Endodermal cell (in vitro differentiated cells): ENCODE measurements at places on chromosomes 7 and 10. TPM values are rescaled to one million over a fixed set of nuclear protein-coding genes. Genes with fewer than 3 reads are reported as not detected.
A peak's percentile ranks its signal among the peaks of the same experiment; 100 is the strongest.

Gene LDB3
- 0.11 and 0.50 TPM in 2 replicates for total RNA-seq

Gene DIP2C
- 12.3 to 15.1 TPM (median 13.0 TPM) in 3 replicates for total RNA-seq

Gene CPXM2
- 1.2 to 1.9 TPM (median 1.7 TPM) in 3 replicates for total RNA-seq

Gene UPK3B
- total RNA-seq, result 0.93 to 2.3 TPM (median 1.1 TPM) in 3 replicates

Gene OPALIN
- total RNA-seq, result not detected in 2 replicates

Gene TAS2R41
- total RNA-seq, result not detected in 3 replicates

Gene AGAP9
- total RNA-seq, result 10.6 and 14.4 TPM in 2 replicates

DNA sequence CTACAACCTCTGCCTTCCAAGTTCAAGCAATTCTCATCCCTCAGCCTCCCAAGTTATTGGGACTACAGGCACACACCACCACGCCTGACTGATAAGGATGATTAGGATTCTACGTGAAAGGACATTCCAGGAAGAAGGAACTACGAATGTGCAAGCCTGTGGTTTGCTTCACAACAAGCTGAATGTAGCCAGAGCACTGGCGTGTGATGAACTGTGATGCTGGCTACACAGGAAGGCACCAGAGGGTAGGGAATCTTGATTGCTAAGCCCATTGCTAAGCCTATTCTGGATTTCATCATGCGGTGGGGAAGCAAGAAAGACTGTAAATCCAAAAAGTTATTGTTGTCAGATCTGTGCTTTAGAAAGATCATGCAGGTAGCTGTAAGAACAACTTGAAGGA, 72.3 kb upstream of the SRRM3 start:
- no peak overlapping the region for H3K27ac ChIP-seq
- no peaks in the 10 kb centered on the region for H3K4me1 ChIP-seq
- H3K4me3 ChIP-seq, result no peak overlapping the region
- DNase-seq, result no peak

DNA sequence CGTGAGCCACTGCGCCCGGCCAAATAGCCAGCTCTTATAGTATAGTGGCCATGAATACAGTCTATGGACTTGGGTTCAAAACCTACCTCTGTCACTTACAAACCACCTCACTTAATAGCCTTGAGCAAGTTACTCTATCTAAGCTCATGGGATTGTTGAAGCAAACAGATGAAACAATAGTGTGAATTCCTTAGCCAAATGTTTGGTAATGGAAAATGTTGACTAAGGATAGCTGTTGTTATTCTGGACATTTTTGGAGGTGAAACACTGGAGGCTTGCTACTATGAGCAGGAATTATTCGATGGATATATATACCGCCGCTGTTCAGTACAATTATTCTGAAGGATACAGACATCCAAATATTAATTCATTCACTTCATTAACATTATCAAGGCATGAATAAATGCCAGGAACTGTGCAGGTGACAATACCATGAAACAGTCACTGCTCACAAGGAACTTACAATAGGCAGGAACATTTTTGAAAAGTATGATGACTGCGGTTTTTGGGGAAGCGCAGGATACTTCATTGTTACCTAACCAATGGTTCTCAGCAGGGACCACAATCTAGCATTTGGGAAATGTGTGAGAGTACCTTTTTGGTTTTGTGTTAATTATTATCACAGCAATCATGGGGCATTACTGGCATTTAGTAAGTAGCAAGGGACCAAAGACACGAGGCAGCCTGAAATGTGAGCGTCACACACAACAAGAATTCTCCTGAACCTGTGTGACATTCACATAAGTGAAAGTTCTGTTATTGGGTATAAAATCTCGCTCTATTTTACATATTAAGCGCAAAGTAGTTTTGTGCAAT, 55.7 kb downstream of the CUBN start:
- no peak for DNase-seq
- H3K27ac ChIP-seq, result no peak overlapping the region
- no peaks in the 10 kb centered on the region for H3K36me3 ChIP-seq
- H3K4me1 ChIP-seq, result peaks cover 7% of the 10 kb centered on the region

DNA sequence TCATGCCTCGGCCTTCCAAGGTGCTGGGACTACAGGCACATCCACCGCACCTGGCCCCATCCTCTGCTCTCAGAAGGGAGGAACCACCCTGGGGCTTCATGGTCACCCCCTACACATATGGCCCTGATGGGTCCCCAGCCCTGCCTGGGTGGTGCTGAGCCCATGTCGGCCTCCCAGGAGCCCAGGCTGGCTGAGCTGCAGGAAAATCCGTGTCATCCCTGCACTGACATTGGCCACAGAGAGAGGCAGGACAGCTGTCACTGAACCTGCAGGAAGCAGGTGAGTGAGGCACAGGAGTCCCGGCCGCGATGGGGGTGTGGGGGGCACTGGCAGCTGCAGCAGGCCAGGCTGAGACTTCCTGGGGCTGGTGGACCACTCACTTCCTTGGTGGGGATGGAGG, 8.0 kb downstream of the GRIFIN start:
- H3K27ac ChIP-seq, result no peak overlapping the region
- H3K36me3 ChIP-seq, result no peaks in the 10 kb centered on the region
- H3K4me3 ChIP-seq, result no peak overlapping the region
- peak; percentile 47 for DNase-seq

- no peak for DNase-seq
- no peaks in the 10 kb centered on the region for H3K4me1 ChIP-seq
- no peak overlapping the region for H3K27ac ChIP-seq
These were observed 148.7 kb downstream of the ZMYND11 start for GRCh38 chr10:283916-284356.

- H3K27me3 ChIP-seq, result no peaks in the 10 kb centered on the region
- no peaks in the 10 kb centered on the region for H3K36me3 ChIP-seq
- no peak overlapping the region for H3K27ac ChIP-seq
- no peak overlapping the region for H3K4me3 ChIP-seq
- no peak for DNase-seq
- H3K4me1 ChIP-seq, result no peaks in the 10 kb centered on the region
These were observed 631.9 kb upstream of the FOXK1 start for GRCh38 chr7:4050126-4050660.

GRCh38 chr7:140136073-140136472, 40.7 kb downstream of the KDM7A start:
- H3K4me3 ChIP-seq, result no peak overlapping the region
- no peaks in the 10 kb centered on the region for H3K27me3 ChIP-seq
- H3K27ac ChIP-seq, result no peak overlapping the region
- DNase-seq, result no peak
- peaks cover 31% of the 10 kb centered on the region for H3K36me3 ChIP-seq
- H3K4me1 ChIP-seq, result no peaks in the 10 kb centered on the region

DNA sequence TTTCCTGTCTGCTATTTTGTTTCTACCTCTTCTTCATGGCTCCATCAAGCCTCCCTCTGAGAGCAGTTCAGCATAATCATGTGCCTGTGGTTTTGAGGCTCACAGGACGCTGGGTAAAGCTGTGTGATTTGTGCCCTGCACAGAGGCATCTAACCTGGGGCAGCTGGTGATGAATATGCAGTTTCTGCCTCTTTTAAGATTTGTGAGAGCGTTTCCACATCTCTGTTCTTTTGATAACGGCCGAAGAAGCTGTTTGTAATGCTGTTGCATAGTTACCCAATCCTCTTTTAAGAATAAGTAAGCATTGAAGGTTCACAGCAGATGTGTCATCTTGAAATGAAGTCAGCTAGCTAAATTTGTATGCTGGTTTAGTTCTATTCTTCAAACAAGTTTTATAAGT, 45.2 kb downstream of the PNLIPRP3 start:
- no peak for DNase-seq
- H3K4me1 ChIP-seq, result no peaks in the 10 kb centered on the region
- no peak overlapping the region for H3K4me3 ChIP-seq
- no peak overlapping the region for H3K27ac ChIP-seq
- no peaks in the 10 kb centered on the region for H3K27me3 ChIP-seq
- H3K36me3 ChIP-seq, result no peaks in the 10 kb centered on the region

GRCh38 chr7:110573862-110574528, 516.9 kb upstream of the LRRN3 start:
- no peaks in the 10 kb centered on the region for H3K27me3 ChIP-seq
- H3K27ac ChIP-seq, result no peak overlapping the region
- H3K4me1 ChIP-seq, result no peaks in the 10 kb centered on the region
- H3K36me3 ChIP-seq, result no peaks in the 10 kb centered on the region

DNA sequence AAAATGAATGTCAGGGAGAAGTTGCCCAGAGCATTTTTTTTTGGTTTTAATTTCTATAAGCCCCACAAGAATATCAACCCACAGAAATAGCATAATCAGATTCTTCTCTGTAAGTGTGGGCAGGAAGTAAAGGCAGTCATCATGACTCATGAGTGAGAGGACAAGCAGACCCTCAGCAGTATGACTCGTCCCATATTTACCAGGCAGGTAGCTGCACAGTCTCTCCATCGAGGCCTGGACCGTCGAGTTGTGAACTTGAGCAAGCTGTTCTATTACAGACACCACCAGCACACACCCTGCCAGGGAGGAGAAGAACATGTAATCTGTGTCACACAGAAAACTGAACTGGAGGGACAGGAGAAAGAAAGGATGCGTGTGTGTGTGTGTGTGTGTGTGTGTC, 37.8 kb downstream of the AOAH start:
- H3K36me3 ChIP-seq, result no peaks in the 10 kb centered on the region
- no peak overlapping the region for H3K4me3 ChIP-seq
- H3K4me1 ChIP-seq, result no peaks in the 10 kb centered on the region
- no peaks in the 10 kb centered on the region for H3K27me3 ChIP-seq
- DNase-seq, result no peak
- no peak overlapping the region for H3K27ac ChIP-seq

- no peak overlapping the region for H3K4me3 ChIP-seq
- H3K36me3 ChIP-seq, result no peaks in the 10 kb centered on the region
- no peaks in the 10 kb centered on the region for H3K4me1 ChIP-seq
- no peak for DNase-seq
These were observed 9.2 kb upstream of the LRRN3 start for GRCh38 chr7:111081546-111082267.

- no peaks in the 10 kb centered on the region for H3K27me3 ChIP-seq
- H3K4me3 ChIP-seq, result no peak overlapping the region
- H3K27ac ChIP-seq, result no peak overlapping the region
- no peaks in the 10 kb centered on the region for H3K4me1 ChIP-seq
- no peak for DNase-seq
These were observed 98.7 kb downstream of the HTR5A start for GRCh38 chr7:155168597-155169480.

DNA sequence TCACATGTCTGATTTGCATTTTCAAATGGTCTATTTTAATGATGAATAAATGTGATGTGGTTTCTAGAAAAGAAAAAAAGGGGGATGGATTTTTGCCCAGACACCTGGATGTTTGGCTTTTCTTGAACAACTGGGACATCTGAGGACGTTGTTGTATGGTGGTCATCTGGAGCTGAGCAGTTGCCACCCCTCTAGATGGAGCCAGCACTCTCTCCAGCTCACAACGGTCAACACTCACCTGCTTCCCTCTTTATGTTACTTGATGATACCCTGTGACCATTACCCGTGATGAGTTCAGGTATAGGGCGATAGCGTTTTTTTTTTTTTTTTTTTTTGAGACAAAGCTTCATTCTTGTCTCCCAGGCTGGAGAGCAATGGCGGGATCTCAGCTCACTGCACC, 30.1 kb upstream of the PAXIP1 start:
- no peak overlapping the region for H3K4me3 ChIP-seq
- no peak for DNase-seq
- no peak overlapping the region for H3K27ac ChIP-seq
- no peaks in the 10 kb centered on the region for H3K36me3 ChIP-seq
- H3K27me3 ChIP-seq, result no peaks in the 10 kb centered on the region
